ENCODE measurements at places on chromosomes 11 and 22.

GRCh38 chr22:45225732-45226502, 14.8 kb downstream of the KIAA0930 start:
- no peak for DNase-seq

GRCh38 chr11:68954836-68955606, 25.8 kb downstream of the MRGPRD start:
- DNase-seq = no peak

DNA sequence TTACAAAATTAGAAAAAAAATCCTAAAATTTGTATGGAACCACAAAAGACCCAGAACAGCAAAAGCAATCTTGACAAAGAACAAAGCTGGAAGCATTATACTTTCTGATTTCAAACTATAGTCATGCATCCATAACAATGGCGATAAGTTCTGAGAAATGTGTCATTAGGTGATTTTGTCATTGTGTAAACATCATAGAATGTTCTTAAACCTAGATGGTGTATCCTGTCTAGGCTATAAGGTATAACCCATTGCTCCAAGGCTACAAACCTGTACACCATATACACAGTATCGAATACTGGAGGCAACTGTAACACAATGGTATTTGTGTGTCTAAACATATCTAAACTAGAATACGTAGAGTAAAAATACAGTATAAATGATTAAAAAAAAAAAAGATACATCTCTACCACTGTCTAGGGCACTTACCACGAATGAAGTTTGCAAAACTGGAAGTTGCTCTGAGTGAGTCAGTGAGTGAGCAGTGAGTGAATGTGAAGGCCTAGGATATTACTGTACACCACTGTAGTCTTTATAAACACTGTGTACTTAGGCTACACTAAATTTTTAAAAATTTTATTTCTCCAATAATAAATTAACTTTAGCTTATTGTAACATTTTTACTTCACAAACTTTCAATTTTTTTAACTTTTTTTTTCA, 18.1 kb upstream of the SC5D start:
- DNase-seq = no peak

DNA sequence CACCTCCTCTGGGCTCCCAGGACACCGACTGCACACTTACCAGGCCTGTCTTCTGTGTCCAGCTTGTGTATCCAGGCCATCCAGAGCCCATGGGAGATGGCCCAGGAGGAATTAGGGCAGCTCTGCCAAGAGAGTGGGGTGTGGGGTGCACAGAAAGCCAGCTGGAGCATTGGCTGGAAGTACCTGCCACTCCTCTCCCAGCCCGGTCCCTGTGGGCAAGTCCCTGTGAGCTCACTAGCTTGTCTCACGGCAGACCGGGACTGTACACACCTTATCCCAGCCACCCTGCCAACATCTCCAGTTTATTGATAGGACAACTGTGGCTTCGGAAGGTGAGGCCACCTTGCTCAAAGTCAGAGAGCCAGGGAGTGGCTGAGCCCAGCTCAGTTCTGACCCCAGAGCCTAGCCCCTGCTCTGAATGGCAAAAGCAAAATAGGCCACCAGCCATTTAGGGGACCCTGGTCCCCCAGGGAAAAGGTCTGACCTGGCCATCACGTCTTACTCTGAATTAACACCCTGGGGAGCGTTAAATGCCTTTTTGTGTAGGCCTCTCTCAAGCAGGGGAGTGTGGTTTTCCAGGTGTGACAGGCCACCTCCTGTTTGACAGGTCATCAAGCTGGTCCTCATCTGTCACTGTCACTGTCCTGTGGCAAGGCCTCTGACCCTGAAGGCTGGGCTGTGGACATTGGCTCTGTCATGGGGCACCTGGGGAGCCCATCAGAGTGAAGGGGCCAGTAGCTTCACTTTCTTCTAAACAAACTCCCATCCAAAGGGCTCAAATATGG, 15.1 kb downstream of the UQCR10 start:
- DNase-seq = no peak

DNA sequence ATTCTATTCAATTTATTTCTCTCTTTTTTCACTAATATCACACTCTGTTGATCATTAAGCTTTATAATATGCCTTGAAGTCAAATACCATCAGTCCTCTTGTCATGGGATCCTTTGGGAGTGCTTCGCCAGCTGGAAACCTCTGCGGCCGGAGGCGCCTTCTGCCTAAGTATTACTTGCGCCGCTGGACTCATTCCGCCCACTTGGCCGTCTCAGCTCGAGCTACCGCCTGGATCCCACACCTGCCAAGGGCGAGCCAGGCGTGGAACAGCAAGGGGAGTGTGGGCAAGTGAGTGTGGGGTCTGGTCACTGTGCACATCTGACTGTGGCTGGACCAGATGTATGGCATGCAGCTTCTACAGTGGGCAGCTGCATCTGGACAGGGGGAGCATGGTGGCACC, 9.1 kb upstream of the MAP6 start:
- no peak for DNase-seq

- DNase-seq = no peak
Observed at GRCh38 chr11:76415073-76415472, 29.7 kb upstream of the EMSY start.

DNA sequence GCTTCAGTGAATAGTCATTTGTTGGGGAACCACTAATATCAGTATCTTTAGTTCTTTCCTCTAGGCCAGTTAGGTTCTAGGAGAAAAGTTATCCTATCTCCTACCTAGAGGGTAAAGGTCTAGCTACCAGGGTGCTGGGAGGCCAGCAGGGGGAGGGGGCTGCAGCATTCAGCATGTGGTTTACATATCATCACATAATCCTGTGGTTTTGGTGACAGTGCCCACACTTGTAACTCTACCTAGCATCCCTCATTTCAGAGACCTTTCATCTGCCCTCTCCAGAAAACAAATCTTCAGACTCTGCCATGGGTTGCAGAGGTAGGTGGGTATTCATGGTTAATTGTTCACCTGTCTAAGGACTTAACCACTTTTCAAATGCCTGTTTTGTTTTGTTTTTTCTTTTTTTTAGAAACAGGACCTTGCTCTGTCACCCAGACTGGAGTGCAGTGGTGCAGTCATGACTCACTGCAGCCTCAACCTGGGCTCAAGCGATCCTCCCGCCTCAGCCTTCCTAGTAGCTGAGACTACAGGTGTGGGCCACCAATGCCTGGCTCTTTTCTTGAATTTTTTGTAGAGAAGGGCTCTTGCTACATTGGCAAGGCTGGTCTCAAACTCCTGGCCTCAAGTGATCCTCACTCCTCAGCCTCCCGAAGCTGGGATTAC, 146.8 kb downstream of the ENTHD1 start:
- no peak for DNase-seq

GRCh38 chr11:93832780-93833179, 17.6 kb downstream of the VSTM5 start:
- no peak for DNase-seq

GRCh38 chr11:11558396-11558795, 63.4 kb downstream of the GALNT18 start:
- no peak for DNase-seq

- no peak for DNase-seq
Observed at GRCh38 chr11:21861314-21861713, 331.6 kb upstream of the ANO5 start.

GRCh38 chr11:121586750-121587149, 134.0 kb upstream of the SORL1-AS1 start:
- no peak for DNase-seq

- DNase-seq = no peak
Observed at GRCh38 chr11:92540096-92540495, 315.5 kb downstream of the FAT3 start.

- DNase-seq = no peak
Observed at GRCh38 chr22:38030311-38031133, 26.7 kb upstream of the PICK1 start.

DNA sequence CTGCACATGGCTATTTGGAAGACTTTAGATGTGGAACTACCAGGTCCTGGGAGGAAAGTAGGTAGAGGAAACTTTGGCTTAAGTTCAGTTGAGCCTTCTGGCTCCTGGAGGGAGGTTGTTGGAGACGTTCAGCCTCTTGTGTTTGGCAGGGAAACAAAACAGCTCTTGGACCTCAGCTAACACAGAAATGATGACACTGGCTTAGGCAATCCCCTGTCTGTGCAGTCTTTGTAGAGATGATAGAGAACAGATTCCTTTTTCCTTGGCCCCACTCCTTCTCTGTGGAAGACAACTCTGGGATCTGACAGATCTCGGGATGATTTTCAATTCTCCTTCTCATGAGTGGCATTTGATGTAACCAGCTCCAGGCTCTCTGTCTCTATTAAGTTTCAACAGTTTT, 428.5 kb downstream of the TMEM135 start:
- no peak for DNase-seq

- no peak for DNase-seq
Observed at GRCh38 chr11:44596525-44597276, 31.2 kb downstream of the CD82 start.

- DNase-seq = no peak
Observed at GRCh38 chr11:84243629-84244263, 957.6 kb upstream of the CCDC90B start.

DNA sequence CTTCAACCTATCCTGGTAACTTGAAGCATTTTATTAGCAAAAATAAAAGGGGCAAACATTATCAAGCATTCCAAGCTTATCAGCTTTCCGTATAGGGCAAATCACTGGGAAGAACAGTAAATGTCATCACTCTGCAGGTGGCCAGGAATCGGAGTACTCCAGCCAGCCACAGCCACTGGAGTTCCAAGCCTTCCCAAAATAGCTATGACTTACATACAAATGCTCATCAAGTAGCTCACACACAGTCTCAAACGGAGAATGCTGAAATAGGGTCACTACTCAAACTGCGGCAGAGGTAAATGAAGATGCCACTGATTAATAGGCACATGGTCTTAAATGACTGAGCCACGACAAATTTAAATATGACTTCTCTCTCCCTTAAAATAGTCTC, 2.1 kb downstream of the USP28 start:
- no peak for DNase-seq

DNA sequence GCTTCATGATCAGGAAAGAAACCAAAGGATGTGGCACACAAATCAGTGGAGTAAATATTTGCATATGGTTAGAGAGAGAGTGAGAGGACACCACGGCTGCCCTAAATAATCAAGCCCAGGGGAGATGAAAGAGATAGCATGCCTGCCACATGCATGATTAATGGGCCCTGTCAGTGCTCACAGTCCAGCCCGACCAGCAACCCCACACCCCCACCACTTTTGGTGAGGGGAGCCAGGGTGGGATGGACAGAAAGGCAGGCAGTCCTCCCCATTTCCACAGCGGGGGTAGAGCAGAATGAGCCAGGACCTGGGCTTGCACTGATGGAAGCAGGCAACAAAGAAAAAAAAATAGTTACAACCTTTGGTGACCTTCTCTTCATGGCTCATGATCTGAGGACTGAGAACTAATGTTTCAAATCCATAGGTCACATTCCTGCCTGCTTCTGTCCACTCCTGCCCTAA, 545.0 kb downstream of the ETS1 start:
- DNase-seq = no peak

- no peak for DNase-seq
Observed at GRCh38 chr11:68974421-68975194, 6.2 kb downstream of the MRGPRD start.

DNA sequence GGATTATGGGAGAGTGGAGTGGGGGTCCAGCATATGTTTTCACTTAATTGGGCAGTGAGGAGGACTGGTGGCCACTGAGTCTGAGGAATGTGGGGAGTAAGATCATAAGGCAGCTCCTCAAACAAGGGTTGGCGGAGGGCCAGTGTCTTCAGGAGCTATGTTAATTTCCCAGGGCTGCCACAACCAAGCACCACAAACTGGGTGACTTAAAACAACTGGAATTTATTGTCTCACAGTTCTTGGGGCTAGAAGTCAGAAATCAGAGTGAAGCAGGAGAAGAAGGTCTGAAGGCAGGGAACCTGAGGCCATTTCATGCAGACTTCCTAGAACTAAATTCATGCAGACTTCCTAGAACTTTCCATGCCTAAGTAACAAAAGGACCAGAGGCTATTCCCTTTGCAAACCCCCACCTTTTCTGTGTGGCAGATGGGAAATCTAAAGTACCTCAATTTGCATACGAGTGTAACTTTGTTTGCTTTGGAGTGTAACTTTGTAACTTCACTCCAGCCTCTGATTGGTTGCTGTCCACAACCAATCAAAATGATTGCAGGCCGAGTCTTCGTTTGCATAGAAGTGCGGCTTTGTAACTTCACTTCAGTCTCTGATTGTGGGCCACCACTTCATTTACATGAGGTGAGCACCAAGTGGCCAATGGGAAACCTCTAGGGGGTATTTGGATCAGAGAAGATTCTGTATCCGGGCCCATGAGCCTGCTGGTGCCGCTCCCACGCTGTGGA, 50.5 kb upstream of the ZBED5 start:
- peak; percentile 95 for DNase-seq

- no peak for DNase-seq
Observed at GRCh38 chr11:35792148-35792845, 129.7 kb downstream of the TRIM44 start.

DNA sequence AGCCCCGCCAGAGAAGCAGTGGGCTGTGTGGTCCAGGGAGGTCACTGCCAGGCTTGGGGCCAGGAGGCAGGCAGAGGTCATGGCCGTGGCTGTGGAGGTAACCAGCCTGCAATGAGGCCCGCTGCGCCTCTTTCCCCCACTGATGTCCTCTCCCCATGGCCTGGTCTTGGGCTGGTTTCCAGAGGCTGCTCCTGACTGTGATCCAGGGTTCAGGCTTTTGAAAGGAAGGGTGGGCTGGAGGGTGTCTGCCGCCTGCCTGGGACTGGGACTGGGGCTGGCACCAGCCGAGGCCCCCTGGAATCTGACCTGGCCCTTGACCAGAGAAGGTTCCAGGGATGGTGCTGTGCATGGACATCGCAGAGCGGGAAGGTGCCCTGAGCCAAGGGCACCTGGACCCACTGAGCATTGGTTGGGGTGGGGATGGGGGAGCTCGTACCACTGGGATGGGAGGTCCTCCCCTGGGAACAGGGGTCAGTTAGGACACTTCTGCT, 59.6 kb upstream of the THY1 start:
- DNase-seq = no peak

GRCh38 chr11:9784602-9785315, 120.9 kb downstream of the SWAP70 start:
- no peak for DNase-seq

DNA sequence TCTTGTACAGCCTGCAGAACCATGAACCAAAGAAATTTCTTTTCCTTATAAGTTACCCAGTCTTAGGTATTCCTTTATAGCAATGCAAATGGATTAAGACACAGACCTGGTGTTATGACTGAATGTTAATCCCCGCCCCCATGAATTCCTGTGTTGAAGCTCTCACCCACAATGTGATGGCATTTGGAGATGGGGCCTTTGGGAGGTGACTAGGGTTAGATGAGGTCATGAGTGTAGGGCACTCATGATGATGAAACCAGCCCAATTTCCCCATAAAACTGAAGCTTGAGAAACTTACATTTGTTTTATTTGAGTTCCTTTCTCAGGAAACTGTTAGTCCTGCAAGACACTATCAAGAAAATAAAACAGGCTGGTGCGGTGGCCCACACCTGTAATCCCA, 115.8 kb upstream of the THY1 start:
- DNase-seq = no peak

- DNase-seq = no peak
Observed at GRCh38 chr11:101741479-101742175, 157.8 kb upstream of the TRPC6 start.

GRCh38 chr11:13535819-13536218, 40.0 kb upstream of the PTH start:
- no peak for DNase-seq

- peak; percentile 13 for DNase-seq
Observed at GRCh38 chr22:33180356-33180755, 122.2 kb upstream of the SYN3 start.

- DNase-seq = no peak
Observed at GRCh38 chr22:20953668-20954500, 13.2 kb upstream of the AIFM3 start.

GRCh38 chr11:95231127-95231880, at the start of gene SESN3:
Gene SESN3, minus strand, starts transcription at chr11:95231202. Its CDS starts 342 bp downstream, at chr11:95230860.
- peak; percentile 99 for DNase-seq

GRCh38 chr11:122843281-122844141, 5.2 kb downstream of the CRTAM start:
- no peak for DNase-seq

Measured in fibroblast of skin of left quadriceps (primary cell).